ENCODE measurements at places on chromosomes 5 and 9.

DNA sequence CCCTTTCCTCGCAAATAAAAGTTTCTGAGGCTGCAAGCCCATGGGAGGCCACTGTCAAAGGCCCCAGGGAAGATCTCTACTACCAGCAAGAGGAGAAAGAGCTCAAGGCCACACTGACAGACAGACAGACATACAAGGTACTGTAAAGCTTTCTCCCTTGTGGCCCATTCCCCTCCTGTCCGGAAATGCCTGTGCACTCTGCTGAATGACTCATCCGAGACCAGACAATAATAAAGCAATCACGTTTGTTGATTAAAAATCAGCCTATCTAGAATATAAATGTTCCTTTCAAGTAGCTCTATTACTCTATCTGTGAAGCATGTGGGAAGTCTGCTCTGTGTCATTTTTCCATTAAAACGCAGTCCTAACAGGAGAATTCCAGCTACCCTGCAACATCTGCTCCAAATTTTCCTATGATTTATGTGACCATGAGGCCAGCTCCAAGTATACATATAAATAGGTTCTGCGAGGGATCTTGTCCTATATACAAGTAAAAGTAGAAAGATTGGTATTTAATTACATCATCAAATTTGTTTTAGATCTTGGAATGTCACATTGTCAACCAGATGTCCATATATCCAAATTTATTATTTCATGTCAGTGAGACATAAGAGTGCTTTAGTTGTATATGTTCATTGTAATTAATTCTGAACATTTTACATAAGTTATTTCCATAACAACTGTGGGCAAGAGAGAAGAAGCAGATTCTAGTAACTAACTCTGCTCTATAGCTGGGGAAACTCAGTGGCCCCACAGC, 34.7 kb upstream of the TGFBI start:
- no peak for DNase-seq

GRCh38 chr9:4092793-4093709, 206.8 kb downstream of the GLIS3 start:
- no peak for DNase-seq

DNA sequence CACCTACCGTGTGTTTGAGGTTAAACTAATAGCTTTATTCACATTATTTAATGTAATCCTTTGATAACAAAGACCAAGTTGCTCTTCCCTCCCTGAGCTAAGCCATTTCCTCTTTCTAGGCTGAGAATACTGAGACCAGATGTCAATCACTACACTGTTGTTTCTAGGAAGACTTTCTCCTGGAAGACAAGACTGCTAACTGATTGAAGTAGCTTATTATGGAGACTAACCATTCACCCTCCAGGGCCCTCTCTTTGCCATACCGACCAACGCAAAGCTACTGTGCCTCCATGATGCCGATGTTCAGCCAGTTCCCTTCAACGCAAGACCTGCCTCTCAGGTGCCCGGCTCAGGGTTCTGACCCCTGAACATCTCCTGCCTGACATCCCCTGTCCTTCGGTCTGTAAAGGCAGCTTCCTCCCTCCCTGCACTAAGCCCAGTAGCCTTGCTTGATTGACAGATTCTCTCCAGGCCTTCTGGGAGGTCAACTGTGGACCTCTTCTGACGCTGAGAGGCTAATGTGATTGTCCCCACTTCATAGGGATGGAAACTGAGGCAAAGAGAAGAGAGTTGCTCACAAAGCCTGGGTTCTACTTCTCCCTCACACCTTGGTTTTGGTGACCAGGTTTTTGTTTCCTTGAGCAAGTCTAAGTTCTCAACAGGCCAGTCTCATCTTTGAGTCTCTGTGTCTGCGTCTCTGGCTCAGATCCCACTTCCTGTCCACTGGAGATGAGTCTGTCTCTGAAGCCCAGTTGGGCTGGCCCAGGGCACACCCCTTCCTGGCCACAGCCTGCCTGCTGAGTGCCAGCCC, 259.7 kb upstream of the IRX2 start:
- no peak for DNase-seq

- DNase-seq, result no peak
Measured at GRCh38 chr5:18745042-18745987, 1111.1 kb downstream of the TAF11L14 start.

DNA sequence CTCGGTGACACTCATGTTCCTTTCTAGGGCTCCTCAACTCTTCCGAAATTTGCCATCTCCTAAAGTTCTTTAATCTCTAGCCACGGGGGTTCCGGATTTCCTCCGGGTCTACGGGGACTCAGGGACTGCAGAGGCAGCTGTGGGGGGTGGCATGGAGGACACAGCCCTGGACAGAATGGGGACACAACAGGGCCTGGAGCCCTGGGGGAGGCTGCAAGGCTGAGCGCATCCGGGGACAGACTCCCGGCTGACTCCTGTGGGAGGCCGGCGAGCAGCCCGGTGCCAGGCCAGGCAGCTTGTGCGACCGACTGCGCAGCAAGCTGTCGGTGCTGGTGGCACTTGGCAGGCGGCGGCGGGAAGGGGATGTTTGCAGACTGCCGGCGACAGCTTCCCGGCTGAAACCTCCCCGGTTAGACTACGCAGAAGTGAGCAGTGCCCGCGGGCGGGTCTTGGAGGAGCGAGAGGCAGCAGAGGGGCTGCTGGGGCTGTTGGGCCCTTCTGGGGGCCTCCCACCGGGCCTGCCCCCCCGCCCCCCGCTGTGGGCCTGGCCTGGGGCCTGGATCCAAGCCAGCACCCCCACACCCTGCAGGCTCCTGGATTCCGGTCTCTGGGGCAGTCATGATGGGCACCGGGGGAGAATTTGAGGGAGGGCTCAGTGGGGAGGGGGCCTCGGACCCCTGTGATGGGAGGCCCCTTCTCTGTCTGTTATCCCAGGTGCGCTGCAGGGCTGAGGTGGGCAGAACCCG, 28.7 kb upstream of the UBAC1 start:
- peak; percentile 59 for DNase-seq

DNA sequence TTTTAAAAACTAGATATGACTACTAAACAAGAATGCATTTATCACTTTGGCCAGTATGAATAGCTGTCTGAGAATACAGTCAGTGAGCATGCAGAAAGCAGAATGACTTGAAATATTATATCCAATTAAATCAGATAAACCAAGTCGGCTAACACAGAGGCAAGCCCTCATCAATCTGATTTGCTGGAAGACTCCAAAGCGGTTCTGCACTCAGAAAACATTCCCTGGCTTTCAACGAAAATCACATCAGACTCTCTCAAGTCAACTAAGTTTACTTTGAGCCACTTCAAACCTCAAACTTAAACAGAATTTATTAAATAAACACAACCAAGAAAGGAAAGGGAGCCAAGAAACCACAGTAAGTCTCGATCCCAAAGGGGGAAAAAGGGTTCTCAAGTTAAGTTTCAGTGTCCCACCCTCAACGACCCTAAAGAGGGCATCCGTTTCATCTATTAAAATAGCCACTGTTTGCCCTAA, 1.4 kb downstream of the MYO10 start:
- DNase-seq, result no peak

DNA sequence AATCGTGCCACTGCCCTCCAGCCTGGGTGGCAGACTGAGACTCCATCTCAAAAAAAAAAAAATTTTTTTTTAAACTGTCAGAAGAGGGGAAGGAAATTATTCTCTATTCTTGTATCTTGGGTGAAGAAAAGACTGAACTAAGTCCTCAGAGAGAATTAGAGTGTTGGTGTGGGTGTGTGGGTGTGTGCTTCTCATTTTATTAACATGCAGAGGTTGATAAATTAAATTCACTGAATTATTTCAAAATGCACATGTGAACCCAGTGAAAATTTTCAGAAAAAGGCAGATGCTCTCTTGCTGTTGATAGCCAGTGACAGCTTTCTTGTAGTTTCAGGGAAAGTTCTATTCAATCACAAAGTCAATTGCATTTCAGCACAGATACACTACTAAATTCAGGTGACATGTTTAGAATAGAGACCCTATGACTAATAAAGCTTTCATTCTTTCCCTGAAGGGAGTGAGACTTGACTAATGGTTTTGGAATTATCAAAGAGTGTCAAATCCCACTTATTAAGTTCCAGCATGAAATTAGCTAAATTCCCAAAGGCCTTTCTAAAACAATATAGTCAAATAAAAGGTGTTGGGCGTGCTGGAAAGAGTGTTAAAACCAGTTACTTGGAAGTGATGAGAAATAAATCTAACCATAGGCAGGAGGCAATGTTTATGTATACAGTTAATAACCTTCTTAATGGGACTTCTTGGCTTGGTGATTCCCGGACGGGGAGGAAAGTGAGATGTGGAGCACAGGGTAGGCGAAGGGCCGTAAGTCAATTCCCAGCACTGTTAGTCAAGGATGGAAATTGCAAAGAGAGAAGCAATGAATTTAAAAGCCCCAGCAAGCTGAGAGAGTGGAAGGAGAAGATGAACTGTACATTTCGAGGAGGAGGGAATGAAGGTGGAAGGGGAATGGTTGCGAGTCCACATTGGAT, 103.2 kb upstream of the SPATA31D4 start:
- DNase-seq, result no peak

DNA sequence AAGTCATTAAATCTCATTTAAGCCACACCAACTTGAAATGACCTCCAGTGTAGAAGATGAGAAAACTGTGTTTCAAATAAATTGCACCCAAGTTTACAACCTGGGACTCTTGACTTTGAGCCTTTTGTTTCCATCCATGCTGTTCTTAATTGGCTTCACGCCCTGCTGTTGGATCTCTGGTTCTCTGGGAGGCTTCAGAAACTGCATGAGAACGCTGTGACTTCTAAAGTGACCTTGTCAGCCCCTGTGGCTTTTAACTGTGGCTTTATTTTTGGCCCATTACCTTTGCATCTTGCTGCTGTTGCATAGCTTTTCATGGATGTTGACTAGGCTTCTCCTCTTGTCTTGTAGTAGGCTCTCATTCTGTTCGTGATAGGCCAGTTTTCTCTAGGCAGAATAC, 29.3 kb downstream of the TNFAIP8 start:
- no peak for DNase-seq

- DNase-seq, result no peak
Measured at GRCh38 chr5:154309805-154310204, 119.3 kb downstream of the GALNT10 start.

Data from NCI-H510A (cell line).